ENCODE measurements at places on chromosomes 1 and 21.

DNA sequence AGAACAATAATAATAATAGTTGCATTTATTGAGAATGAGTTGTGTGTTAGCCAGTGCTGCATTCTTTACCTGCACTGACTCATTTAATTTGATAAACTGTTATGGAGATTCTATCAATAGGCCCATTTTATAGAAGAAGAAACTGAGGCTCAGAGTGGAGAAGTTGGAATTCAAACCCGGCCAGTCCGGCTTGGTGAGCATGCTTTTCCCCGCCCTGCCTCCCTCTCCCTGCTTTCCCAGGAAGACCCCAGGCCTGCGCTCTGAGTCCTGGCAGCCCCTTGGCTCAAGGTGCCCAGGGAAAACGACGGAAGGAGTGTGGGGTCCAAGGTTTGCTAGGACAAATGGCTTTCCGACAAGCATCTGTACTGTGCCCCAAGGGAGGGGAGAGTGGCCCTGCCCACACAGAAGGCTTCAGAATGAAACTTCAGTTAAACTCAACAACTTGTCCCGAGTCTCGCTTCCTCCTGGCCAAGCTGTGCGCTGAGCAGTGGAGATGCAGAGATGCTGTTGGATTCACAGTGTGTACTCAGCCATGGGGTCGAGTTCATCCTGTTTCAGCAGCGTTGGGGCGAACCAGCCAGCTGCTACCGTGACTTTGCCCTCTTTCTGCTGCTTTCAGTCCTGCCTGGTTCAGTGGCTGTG, 23.3 kb upstream of the PADI6 start:
- no peak for ATAC-seq

DNA sequence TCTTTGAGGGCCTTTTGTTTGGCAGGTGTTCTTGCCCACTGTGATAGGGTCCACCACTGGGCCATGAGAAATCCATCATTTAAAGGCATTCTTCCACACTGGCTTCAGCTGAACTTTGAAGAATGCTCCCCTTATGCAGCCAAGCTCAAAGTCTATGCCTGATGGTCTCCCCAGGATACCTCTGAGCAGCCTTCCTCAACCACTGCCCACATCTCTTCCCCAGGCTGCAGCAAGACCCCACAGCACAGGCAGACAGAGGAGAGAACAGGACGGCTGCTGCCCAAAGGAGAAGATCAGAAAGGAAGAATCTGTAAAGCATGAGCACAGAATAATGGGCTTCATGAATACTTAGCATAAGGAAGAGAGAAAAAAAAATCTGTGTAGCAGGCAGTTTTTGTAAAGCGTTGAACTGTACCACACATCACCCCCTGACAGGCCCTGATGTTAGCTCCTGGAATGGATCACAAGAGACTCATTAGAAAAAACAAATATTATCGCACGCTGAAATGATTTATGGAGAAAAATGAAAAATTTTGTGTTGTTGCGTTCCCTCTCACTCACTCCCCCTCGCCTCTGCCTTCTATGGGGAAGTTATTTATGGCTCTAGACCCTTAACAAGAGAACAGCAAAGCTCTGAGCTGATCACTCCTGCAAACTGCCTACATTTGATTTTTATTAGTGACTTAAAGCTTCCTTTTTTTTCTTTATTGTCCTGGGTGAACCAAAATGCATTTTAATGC, 134.1 kb downstream of the TMEM53 start:
- no peak for ATAC-seq

- no peak for ATAC-seq
Observed at GRCh38 chr1:181127898-181128453, 39.5 kb downstream of the IER5 start.

DNA sequence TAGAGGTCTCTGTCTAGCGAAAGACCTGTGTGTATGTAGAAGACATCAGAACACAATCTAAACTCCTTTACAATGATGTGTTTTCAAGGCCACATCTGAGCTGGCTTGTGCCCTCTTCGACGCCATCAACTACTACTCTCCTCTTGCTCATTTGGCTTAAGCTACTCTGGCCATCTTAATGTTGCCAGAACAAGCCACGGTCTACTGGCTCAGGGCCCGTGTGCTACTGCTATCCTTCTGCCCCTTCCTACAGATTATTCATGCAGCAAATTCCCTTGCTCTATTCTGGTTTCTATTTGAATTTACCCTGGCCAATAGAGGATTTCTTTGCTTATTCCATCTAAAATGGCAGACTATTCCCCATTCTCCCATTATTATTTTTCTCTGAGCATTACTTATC, 121.7 kb downstream of the ZZZ3 start:
- ATAC-seq: no peak

GRCh38 chr1:31423418-31423947, 10.5 kb downstream of the SERINC2 start:
- peak; percentile 22 for ATAC-seq

DNA sequence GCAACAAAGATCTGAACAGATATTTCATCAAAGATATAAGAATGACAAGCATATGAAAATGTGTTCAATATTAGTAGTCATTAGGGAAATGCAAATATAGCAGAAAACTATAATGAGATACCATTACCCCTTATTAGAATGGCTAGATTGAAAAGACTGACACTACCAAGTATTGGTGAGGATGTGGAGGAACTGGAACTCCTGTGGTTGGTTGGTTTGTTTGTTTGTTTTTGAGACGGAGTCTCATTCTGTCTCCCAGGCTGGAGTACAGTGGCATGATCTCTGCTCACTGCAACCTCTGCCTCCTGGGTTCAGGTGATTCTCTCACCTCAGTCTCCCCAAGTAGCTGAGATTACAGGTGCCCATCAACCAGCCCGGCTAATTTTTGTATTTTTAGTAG, 18.9 kb upstream of the HMGN1 start:
- no peak for ATAC-seq

DNA sequence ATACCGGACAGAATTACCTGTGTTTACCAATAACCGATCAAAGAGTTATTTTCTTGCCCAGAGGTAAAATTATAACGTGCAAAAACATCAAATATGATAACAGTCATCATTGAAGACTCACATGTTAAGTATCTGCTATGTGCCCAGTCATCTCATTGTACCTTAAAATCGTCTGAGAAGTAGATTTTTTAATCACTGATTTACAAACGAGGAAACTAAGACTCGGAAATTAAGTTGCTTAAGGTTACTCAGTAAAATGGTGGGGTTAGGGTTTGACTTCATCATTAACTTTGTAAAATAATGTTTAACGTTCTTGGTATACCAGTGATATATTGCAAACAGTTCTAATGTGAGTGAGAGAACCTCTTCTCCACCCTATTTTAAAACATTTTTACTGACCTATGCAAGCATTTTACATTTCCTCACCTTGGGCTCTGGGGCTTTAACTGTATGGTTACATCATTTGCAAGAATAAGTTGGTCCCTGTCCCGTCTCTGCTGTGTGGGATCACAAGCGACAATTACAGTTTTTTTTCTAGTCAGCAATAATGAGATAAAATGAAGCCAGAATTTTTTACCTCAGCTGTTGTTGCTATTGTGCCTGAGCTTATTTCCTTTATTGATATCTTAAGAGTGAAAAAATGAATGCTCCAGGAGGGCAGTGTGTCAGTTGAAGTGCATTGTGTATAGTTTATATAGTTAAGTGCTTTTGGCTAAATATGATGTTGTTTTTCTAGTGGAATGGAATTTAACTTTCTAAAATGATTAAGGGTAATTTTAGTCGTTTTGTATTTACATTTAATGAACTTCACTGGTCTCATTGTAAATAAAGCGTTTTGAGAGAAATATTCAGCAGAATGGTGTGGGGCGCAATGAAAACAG, 2.7 kb downstream of the RPRD2 start:
- no peak for ATAC-seq

- no peak for ATAC-seq
Observed at GRCh38 chr1:115722221-115722620, 46.3 kb downstream of the CASQ2 start.

GRCh38 chr21:45869121-45870007, 112.2 kb upstream of the COL6A1 start:
- no peak for ATAC-seq

GRCh38 chr1:152252157-152252556, 28.2 kb upstream of the HRNR start:
- ATAC-seq: no peak

DNA sequence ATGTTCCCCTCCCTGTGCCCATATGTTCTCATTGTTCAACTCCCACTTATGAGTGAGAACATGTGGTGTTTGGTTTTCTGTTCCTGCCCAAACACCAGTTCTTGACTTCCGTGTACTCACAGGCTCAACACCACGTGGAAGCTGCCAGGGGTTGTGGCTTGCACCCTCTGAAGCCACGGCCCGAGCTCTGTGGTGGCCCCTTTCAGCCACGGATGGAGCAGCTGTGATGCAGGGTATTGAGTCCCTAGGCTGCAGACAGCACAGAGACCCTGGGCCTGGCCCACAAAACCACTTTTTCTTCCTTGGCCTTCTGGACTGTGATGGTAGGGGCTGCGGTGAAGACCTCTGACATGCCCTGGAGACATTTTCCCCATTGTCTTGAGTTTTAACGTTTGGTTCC, 111.6 kb downstream of the SYT14 start:
- ATAC-seq: no peak

GRCh38 chr1:2193514-2194281, 874 bp downstream of the FAAP20 start:
- no peak for ATAC-seq

DNA sequence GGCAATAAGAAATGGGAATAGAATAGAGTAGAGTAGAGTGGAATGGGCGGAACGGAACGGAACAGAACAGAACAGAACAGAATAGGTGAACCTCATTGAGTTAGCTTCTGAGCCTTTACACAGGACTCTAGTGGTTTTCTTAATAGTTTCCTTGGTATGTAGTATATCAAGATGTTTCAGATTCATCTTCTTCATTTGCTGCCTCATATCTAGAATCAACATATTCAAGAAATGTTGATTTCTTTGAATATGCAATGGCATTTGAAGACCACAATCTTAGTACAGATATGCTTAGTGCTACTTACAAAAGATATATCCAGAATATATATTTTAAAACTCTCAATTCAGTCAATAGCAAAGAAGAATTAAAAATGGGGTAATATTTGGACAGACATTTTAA, 133.8 kb downstream of the TSEN15 start:
- no peak for ATAC-seq

- ATAC-seq: no peak
Observed at GRCh38 chr1:40781608-40781971, 2.0 kb upstream of the KCNQ4 start.

GRCh38 chr1:225962440-225962975, 21.5 kb upstream of the LEFTY2 start:
- peak; percentile 63 for ATAC-seq

DNA sequence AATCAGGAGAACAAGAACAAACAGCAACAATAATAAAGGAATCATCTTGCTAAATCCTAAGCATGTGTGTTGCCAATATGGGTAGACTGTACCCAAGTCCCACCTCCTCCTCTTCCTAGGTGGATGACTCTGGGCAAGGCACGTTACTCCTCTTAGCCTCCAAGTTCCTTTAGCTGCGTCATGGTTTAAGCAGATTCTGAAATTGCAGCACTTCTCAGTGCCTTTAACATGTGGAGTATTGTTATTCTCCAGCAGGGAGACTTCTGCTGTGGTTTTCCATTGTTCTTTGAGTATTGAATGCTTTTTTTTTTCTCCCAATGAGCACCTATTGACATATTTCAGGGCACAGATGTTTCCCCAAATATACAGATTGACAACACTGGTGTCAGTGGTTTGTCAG, 15.5 kb downstream of the ARHGEF10L start:
- no peak for ATAC-seq

- no peak for ATAC-seq
Observed at GRCh38 chr1:211007830-211008229, 126.1 kb downstream of the KCNH1 start.

DNA sequence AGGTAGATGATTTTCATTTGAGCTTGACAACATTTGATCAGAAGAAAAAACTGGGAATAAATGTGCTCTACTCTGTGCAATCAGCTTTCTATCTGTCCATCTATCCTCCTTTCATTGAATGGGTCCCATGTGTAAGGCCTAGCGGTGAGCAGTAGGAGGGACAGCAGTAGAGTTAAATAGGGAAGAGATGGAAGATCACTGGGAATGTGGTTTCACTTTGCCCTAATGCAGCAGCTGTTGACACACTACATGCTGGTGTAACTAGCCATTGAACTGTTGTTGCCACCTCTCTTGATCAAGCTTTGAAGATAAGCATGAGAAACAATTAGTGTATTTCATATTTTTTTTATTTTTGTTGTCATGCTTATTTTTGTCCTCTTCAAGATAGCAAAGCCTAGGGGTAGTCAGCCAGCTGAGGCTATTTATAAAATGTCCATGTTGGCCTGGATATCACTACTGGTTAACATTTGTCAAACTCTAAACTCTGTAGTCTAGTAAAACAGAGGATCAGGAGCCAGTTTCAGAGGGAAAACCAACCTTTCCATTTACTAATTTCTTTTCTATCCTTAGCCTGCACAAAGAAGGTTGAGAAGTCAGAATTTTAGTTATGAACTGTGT, 41.9 kb downstream of the CACNA1E start:
- ATAC-seq: no peak

- no peak for ATAC-seq
Observed at GRCh38 chr1:9380711-9381110, 88.0 kb downstream of the SPSB1 start.

GRCh38 chr1:21652101-21652936, 16.8 kb downstream of the RAP1GAP start:
- ATAC-seq: no peak

- no peak for ATAC-seq
Observed at GRCh38 chr1:38834221-38834782, 25.3 kb downstream of the RRAGC start.

DNA sequence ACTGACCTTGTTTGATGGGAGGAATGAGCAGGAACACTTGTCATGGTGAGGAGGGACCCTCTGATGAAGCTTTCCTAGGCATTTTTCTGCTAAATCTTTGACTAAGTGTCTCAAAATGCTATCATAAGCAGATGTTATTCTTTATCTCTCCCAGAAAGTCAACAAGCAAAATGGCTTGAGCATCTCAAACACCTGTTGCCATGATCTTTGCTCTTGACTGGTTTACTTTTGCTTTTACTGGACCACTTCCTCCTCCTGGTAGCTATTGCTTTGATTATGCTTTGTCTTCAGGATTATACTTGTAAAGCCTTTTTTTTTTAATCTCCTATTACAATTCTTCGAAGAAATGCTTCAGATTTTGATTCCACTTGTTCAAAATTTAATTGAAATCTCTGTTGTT, 157.4 kb downstream of the GPR52 start:
- no peak for ATAC-seq

- no peak for ATAC-seq
Observed at GRCh38 chr1:6172549-6172948, 7.6 kb downstream of the CHD5 start.

DNA sequence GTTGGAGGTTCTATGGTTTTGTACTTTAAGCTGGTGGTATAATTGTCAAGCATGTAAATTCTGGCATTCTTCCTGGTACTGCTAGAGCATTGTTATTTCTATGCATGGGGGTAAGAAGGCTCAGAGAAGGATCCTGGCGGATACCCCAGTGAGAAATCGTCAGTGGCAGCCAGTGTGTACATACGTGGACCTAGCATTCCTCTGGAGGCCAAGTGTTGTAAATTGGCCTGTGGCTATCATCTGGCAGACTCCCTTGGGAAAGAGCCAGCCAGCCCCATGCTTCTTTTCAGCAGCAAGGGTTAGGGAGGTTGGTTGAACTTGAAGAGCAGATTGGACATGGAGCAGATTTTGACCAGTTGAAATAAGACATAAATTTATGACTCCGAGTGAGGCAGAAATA, 5.2 kb upstream of the AGO3 start:
- no peak for ATAC-seq

GRCh38 chr1:113137563-113137962, 64.6 kb downstream of the LRIG2 start:
- no peak for ATAC-seq
